ENCODE measurements at places on chromosomes 7 and 10.

DNA sequence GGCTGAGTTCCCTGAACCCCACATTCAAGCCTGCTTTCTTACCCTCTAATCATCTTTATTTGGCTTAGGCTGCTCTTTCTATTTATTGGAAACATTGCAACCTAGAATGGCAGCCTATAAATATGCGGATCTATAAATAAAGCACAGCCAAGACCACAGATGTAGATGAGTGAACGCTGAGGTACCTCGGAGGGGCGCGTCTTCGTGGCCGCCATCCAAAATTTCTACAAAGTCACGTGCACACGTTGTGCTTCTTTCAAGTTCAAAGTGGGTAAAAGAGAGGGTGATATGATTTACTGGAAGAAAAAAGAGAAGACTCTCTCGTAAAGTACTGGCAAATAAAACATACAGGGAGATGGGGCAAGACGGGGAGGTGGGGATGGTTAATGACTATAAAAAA, 132.6 kb upstream of the RSU1 start:
- DNase-seq: peak; percentile 63

GRCh38 chr10:30059209-30060107, at the start of gene JCAD:
Gene JCAD, minus strand, starts transcription at chr10:30059586. Its CDS starts 11,774 bp downstream, at chr10:30047812.
- DNase-seq: no peak

GRCh38 chr10:116106611-116107010, 166.4 kb downstream of the GFRA1 start:
- no peak for DNase-seq

DNA sequence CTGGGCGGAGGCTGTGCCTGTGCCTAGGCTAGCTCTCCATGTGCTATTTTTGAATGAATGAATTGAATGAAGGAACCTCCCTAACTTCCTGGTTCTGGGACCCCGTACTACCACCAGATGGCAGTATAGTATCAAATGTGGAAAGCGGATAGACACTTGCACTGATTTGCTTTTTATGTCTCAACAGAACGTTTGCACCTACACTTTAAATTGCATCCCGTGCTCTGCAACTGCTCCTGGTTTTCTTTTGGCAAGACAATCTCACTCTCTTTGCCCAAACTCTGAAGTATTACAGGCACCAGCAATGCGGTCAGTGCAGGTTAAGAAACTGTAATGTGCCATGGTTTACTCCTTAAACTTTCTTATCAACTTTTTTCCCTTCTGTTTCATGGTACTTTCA, 6.5 kb downstream of the FZD8 start:
- DNase-seq: peak; percentile 44

DNA sequence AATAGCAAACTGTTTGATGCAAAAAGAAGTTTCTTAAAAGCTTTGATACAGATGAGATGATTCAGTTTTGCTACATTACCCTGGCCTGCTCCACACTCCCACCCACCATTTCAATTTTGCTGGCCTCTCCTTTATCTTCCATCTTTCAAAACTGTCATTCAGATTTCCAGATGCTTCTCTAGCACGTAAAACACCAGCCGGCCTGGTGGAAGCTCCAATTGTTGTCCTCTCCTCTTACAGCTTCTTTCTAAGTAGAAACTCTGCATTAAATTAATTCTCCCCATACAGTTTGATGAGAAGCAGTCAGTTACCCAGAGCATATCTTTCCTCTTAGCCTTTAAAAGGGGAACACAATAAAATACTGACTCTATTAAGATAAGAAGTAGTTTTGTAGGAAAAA, 34.3 kb upstream of the ELMO1 start:
- no peak for DNase-seq

All from fibroblast of skin of left quadriceps (primary cell).